NCI-H1930 (cell line): ENCODE measurements at places on chromosomes 1 and 21.

DNA sequence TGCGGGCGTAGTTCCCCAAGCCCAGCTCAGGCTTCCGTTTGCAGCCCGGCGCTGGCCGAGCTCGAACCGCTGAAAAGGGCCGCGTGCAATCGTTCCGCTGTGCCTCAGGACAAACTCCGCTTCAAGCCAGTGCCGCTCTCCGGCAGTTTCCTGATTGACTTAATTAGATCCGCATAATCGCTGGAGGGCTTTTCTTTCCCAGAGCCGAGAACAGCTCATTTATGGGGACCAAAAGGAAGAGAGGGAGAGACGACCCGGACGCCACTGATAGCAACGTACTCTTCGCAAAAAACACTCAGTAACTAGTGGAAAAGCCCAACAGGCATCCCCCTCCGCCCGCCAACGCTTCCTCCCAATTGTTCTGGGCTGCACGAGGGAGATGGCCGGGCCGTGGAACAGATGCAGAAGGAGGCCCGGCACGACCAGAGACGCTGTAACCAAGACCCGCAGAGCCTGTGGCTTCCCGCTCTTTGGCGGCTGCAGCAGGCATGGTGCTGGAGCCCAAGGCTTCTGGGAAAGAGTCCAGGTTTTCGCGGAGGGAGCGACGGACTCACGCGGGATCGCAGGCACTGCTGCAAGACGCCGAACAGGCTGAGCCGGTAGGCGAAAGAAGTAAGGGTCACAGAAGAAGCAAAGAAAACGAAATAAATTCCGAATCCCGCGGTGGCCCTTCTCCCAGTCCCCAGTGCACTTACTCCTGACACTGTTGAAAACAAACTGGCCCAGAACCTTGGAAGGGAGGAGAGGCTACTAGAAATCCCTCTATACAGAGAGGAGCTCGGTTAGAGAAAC is 3.6 kb upstream of the FOXD2 start:
- DNase-seq = no peak

DNA sequence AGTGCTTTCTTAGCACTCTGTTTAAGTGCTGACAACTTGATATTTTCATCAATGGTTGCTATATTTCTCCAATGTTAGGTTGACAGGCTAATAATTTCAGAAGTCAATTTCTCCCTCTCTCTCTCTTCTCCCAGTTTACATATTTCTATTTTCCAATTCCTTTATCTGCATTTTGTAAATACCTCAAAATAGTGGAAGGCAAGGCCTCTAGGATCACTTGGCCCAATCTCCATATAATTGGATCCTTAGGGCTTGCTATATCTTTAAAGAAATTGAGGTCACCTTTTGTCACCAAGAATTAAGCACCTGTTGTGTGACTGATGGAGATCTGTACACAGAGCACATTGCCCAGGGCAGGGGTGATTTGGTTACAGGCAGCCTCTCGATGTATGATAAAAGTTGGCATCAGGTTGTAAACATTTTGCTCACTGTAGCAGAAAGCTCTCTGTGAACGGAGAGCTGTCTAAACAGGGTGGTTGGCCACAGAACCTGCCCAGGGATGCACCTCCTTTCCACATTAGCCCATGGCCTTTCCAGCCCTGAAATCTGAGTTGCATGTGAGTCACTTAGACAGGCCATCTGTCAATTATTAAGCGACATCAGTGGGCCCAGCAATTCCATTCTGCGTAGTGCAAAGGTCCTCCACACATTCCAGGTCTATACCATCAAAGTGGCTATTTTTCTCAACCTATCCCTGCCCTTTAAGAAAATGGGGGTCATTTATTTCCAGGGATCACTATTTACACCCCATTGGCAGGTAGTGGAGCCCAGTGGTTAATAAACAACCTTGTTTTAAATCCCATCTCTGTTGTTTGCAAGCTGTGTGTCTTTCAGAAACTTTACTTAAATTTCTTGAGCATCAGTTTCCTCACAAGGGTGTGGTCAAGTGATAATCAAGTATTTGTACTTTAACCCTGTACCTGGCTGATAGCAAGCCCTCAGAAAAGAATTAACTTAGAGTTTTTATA is 29.1 kb upstream of the IRF2BP2 start:
- DNase-seq = no peak

- peak; percentile 29 for DNase-seq
Observed at GRCh38 chr1:116988908-116989307, 12.7 kb upstream of the CD101 start.

DNA sequence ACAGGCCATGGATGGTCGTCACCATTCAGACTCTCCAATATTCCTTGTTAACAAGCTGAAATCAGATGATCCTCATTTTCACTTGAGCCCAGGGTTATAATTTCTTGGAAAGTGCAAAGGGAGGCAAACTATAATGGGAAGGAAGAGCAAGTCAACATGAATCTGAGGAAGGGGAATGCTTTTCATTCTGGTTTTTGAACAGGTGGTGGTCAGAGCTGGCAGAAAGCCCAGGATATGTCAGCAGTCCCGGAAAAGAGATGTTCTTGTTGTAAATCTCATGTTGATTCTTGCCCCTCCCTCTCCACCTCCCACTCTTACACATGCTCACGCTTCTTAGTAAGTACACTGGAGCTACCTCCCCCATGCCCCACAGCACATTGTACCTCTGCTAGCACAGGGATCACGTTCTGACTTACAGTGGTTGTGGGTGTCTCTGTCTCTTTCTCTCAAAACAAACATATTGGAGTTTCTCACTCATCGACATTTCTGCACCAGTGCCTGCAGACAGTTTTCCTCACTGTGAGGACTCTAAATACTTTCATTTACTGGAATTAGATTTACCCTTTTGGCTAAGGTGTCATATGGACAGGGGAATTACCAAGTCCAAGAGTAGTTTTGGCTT is 77.6 kb downstream of the XCL2 start:
- peak; percentile 39 for DNase-seq

DNA sequence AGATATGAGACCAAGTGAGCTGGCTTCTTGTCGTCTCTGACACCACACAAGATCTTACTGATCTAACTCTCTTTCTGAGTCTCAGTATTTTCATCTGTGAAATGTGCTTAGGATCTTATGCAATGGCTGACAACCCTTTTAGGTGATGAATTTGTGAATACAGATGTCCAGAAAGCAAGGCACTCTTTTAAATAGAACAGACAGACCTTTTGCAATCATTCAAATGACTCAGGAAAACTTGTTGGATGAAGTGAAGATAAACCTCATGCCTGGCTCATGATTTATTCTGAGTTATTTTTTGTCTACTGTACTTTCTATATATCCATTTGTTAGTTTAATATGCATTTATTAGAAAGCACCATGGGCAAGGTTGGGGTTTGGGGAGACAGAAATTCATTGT is 411.3 kb downstream of the PTPRU start:
- DNase-seq = no peak

DNA sequence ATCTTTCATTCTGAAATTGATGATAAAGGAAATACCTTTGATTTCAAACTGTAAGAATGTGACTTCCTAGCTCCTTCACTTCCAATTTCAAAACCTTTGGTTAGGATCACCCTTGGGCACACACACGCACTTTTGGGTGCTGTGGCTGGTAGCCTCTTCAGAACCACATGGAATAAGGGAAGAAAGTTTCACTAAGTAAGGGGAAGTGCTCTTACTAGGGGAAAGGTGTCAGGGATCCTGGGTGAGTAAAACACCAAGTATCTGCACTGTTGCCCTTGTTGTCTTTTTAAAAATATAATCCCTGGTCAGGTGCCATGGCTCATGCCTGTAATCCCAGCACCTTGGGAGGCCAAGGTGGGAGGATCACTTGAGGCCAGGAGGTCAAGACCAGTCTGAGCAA is 132.4 kb downstream of the SDCCAG8 start:
- no peak for DNase-seq

GRCh38 chr1:7768583-7768982 is 2.5 kb upstream of the VAMP3 start:
- peak; percentile 23 for DNase-seq

DNA sequence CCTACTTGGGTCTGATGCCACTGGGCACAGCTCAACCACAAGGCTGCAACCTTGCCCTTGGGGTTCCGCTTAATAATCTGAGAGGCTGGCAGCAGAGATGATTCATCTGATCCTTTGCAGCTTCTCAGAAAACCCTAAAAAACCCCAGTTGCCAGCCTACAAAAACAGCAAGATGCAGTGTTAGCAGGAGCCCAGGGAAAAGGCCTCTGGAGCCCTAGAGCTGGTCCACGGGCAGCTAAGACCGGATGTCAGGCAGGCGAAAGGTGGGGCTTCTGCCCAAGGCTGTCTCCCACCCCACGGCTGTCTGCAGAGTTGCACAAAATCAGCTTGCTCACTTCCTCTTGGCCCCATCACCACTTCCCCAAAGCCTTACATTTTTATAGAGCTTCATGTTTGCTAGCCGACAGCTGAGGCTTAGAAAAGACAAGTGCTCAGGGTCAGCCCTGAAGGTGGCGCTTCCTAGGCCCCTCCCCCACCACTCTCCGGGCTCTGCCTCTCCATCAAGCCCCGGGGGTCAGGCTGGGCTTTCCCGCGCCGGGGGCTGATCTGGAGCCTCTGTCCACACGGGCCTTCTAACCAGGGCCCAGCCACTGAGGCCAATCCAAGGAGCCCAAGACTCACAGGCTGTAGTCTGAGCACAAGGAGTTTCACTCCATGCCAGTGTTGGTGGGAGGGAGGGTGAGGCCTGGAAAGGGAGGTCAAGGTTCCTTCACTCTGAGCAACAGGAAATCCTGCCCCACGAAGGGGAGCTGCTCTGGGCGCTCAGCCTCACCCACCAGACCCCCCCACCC is 4.2 kb upstream of the ADORA3 start:
- peak; percentile 14 for DNase-seq

GRCh38 chr1:227733751-227734545 is 1.2 kb downstream of the JMJD4 start:
- DNase-seq = no peak

DNA sequence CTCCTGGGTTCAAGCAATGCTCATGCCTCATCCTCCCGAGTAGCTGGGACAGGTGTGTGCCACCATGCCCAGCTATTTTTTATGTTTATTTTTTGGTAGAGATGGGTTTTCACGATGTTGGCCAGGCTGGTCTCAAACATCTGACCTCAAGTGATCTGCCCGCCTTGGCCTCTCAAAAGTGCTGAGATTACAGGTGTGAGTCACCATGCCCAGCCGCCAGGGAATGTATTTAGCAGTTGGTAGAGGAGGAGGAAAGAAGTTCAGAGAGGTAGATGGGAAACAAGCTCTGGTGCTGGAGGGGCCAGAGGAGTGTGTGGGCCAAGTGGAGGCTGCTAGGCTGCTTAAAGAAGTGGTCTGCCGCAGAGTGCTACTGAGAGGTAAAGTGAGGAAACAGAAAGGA is 6.0 kb downstream of the DOP1B start:
- no peak for DNase-seq

DNA sequence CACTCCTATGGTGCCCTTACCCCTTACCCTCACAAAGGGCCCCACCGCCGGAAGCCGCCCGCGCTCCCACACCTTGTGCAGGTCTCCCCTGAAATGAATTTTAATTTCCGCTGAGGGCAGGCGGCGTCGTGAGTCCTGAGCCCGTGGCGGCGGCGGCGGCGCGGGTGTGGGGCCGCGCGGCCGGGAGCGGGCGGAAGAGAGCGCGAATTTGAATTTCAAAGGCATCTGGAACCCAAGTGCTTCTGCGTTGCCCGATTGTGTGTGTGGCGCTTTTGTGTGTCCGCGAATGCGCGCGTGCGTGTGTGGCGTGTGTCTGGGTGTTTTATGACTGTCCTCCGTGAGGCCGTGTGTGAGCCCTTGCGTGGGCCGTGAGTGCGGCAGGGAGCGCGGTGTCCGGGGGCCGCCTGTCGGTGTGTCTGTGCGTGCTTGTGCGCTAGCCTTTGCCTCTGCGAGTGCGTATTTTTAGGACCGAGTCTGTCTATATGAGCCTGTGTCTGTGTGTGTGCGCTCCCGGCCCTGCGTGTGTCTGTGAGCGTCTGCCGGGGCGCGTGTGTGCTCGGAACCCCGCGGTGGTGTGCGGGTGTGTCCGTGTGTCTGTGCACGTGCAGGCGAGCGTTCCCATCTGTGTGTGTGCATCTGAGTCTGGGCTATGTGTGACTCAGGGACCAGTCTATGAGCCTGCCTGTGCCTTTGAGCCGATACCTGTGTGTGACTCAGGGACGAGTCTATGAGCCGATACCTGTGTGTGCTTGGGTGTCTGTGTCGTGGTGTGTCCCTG is 7.9 kb upstream of the ADGRB2 start:
- DNase-seq = no peak

GRCh38 chr1:211013346-211014240 is 120.4 kb downstream of the KCNH1 start:
- no peak for DNase-seq
